Suppressor macrophage (primary cell): ENCODE measurements at places on chromosomes 7 and 10.

GRCh38 chr10:44399659-44400451 is 15.0 kb upstream of the CXCL12 start:
- DNase-seq: no peak

GRCh38 chr7:77765481-77765880 is 32.8 kb downstream of the TMEM60 start:
- DNase-seq: no peak

DNA sequence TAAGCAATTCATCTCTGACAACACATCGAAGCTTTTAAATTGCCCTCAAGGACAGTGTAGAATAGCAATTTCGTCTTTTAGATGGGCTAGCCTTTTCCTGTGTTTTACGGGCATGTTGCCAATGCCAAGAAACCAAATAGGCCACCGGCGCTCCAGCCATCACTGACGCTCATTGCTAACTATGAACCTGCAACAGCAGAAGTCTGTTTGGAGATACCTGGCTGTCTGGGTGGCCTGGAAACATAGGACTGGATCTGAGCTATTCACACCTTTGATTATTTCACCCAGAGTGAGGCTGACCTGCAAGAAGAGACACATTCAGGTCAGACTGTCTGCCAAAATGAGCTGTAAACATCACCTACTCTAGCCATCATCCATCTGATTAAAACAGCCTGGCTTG is 12.0 kb downstream of the KPNA7 start:
- no peak for DNase-seq

- DNase-seq: no peak
Observed at GRCh38 chr7:38585572-38586354, 45.4 kb downstream of the AMPH start.

DNA sequence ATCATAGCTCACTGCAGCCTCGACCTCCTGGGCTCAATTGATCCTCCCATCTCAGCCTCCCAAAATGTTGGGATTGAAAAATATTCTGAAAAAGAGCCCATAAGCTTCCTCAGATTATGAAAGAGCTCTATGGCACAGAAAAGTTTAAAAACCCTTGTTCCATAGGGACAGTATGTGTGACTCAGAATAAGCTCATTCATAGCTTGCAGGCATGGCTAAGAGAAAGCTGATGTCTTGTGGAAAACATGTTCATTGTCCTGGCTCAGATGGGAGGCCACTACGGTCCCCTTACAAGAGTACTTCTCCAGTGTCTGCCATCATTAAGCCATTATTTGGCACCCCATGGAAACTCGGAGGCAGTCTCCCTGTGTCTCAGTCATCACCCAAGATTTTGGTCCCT is 64.0 kb downstream of the CCDC3 start:
- DNase-seq: no peak

GRCh38 chr7:79051915-79052314 is 401.6 kb downstream of the MAGI2 start:
- DNase-seq: no peak

- DNase-seq: peak; percentile 28
Observed at GRCh38 chr10:76451911-76452310, 1020.5 kb downstream of the LRMDA start.

GRCh38 chr7:93551063-93551895 is 23.2 kb downstream of the CALCR start:
- DNase-seq: peak; percentile 43

DNA sequence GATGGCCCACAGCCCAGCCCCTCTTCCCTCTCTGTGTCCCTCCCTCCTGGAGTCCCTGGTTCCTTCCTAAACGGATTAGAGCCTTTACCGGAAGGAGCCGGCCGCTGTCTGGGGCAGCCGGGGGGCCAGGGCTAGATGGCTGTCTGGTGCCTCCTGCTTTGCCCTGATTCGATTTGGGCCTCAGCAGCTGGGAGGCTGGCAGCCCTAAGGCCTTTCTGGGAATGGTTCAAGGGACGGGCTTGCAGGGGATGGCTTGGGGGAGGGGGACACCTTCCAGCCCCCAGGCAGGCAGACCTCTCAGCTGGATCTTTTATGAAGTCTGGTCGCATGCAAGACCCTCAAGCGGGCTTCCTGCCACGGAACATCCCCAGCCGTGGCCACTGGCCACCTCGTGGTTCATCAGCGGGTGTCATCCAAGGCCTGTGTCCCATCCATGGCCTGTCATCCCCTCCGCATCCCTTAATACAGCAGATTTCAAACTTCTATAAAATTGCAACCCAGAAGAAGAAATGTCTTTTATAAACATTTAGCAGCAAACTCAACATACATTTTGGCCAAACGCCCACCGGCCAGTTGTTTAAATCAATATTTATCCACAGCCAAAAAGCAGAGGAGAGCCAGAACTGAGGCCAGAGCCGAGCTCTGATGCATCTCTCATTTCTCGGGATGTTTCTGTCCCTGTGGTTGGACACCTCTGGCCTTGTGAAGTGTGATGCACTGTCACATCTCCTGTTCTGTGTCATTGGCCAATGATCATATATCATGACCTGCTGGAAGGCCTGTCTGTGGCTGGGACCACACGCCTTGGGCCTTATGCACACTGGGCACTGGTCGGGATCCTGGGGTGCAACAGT is 52.0 kb downstream of the GTF2IRD1 start:
- DNase-seq: no peak

DNA sequence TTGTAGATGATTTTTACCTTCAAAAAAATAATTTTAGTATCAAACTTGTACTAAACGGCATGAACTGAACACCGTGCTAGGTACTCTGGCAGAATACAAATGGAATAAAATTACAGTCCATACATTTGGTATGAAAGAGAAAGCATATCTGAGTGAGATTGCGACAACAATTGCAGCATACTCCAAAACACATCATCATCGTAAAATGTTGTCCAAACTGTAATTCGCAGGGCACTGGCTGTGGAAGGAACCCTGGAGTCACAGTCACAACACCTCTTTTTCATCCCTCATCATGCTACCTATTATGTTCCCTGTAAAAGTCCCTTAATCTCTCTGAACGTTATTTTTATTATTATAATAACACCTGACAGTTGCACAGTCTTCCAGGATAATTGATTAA is 13.5 kb downstream of the CREM start:
- no peak for DNase-seq

DNA sequence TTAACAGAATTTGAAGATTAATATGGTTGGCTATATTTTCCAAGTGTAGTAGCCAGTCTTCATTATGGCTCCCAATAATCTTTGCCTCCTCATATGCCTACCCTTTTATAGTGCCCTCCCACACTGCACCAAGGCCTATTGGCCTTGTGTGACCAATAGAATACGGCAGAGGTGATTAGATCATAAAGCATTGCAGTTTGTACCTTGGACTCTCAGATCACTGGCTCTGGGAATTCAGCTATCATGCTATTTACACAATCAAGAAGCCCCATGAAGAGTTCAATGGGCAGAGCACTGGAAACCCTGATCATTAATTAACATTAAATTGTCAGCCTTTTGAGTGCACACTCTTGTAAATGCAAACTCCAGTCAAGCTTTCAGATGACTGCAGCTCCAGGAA is 154.5 kb upstream of the MAGI2 start:
- DNase-seq: no peak

- DNase-seq: no peak
Observed at GRCh38 chr10:97510686-97511085, 12.0 kb downstream of the UBTD1 start.

GRCh38 chr7:1033546-1034145 is 10.7 kb upstream of the GPR146 start:
- no peak for DNase-seq

GRCh38 chr7:130429019-130429418 is 11.8 kb downstream of the CEP41 start:
- no peak for DNase-seq

DNA sequence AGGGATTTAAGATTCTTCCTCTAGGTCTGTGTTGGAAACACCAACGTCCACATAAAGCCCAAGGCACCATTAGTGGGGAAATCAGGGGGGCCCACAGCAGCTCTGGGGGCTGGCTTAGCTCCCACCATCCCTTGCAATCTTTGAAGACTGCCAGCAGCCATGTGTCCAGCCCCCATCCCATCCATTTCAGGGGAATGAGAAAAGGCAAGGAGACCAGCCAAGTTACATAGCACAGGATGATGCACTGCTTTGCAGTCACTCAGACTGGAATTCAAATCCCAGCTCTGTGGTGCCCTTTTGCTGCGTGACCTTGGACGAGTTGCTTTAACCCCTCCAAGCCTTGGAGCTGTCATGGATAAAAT is 108.9 kb upstream of the ZMIZ1 start:
- no peak for DNase-seq

- DNase-seq: no peak
Observed at GRCh38 chr7:11592699-11593098, 239.3 kb downstream of the THSD7A start.

GRCh38 chr7:148253629-148254028 is 336.9 kb upstream of the C7orf33 start:
- no peak for DNase-seq

GRCh38 chr7:114934086-114934485 is 12.2 kb downstream of the MDFIC start:
- peak; percentile 51 for DNase-seq

- DNase-seq: no peak
Observed at GRCh38 chr10:131795761-131796160, 105.0 kb upstream of the PPP2R2D start.

DNA sequence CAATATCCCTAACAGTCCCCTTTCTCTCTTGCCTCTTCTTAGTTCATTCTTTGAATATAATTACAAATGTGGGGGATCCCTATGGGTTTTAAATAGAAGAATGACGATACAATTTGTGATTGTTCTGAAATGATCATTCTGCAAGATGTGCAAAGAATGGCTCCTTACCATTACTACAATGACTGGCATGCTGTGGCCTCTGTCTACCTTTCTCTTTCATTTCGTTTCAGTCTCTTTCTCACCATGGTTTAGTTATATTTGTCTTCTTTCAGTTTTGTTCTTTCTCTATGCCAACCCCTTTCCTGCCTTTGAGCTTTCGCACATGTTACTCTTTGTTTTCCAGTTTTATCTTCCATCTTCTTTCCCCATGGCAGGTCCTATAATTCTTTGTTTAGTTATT is 176.5 kb downstream of the SUGCT start:
- DNase-seq: no peak

- no peak for DNase-seq
Observed at GRCh38 chr10:11823989-11824346, 812 bp downstream of the PROSER2 start.
